Ascending aorta (tissue), 2 donors: ENCODE measurements at places on chromosomes 16 and 17. TPM values are rescaled to one million over a fixed set of nuclear protein-coding genes. Genes with fewer than 3 reads are reported as not detected.

DNA sequence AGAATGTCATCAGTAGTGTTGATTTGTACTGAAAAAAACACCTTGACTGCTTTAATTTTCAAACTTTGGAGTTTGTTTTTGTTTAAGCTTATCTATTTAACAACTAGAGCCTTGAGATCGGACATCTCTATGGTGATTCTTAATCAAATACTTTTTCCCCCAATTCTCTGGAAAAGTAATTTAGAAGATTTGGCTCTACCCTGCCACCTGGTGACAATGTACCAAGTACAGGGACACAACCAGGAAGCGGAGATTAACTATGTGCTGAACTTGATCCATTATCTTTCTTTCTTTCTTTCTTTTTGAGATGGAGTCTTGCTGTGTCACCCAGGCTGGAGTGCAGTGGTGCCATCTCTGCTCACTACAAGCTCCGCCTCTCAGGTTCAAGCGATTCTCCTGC, 30.8 kb downstream of the USP43 start:
- no peak for DNase-seq

Gene CCL4
- total RNA-seq: not detected

Gene TTLL6
- total RNA-seq: not detected

Gene SIRT7
- total RNA-seq: 32.6 TPM

DNA sequence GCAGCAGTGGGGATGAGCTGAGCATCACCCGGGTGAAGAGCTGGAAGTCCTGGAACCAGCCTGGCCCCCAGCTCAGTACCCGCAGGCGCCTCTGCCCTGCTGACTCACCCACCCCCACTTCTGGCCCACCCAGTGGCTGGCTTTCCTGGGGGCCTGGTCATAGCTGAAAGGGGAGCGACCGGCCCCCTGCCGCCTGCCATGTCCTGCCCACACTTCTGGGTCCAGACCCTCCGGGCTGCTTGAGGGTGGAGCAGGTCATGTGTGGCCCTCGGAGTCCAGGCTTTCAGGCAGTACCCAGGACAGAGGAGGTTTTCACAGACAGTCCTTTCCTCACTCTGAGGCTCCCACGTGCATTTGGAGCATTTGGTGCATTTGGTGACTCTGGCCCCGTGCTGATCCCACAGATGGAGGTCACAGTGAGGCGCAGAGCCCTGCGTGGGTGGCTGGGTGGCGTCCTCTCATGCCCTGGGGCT, 7.1 kb upstream of the PIEZO1 start:
- no peak for DNase-seq

Gene SLC16A11
- not detected for total RNA-seq
